ENCODE measurements at places on chromosomes 12 and 14. TPM values are rescaled to one million over a fixed set of nuclear protein-coding genes. Genes with fewer than 3 reads are reported as not detected.

Gene CABP1
- total RNA-seq = not detected

GRCh38 chr12:120470150-120470784 lies 719 bp upstream of the SRSF9 start:
- peak; percentile 30 for DNase-seq
- peak overlapping the region; percentile 81 for H3K4me3 ChIP-seq
- no peaks in the 10 kb centered on the region for H3K27me3 ChIP-seq

- H3K4me3 ChIP-seq = no peak overlapping the region
- H3K4me1 ChIP-seq = no peaks in the 10 kb centered on the region
- no peaks in the 10 kb centered on the region for H3K36me3 ChIP-seq
- no peaks in the 10 kb centered on the region for H3K27me3 ChIP-seq
- no peak overlapping the region for H3K27ac ChIP-seq
These were observed 200.3 kb upstream of the DIO3 start for GRCh38 chr14:101361044-101361443.

DNA sequence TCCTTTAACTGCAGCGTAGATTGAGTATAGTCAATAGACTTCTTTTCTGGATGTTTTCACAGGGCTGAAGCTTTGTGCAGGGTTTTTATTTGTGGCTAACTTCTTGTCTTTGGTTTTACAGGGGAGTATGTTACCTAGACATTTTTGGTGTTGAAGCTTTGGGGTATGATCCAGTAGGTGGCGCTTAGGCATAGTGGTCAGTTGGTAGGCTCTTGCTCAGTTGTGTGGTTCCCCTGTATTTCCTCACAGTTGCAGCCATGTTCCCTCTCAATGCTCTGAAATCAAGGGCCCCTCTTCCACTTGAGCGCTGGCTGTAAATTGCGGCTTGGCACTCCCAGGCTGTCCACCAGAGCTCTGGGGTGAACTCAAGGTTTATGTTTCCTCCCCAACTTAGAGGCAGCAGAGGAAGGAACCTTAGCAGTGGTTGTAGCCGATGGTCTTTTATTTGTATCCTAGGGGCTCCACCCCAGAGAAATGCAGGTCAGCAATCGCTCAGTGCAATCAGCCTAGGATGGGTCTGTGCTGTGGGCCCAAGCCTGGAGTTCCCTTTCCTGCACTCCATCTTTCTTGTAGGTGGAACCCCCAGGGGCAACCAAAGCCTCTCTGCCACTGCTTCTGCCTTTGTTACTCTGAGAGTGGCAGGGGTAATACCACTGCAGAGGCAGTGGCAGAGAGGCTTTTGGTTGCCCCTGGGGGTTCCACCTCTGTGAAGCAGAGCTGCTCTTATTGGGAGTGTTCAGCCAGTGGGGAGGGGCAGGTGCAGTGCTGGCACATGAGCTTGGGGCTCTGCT lies 55.1 kb downstream of the CMAS start:
- no peaks in the 10 kb centered on the region for H3K4me1 ChIP-seq
- peak; percentile 83 for DNase-seq
- no peak overlapping the region for H3K27ac ChIP-seq

DNA sequence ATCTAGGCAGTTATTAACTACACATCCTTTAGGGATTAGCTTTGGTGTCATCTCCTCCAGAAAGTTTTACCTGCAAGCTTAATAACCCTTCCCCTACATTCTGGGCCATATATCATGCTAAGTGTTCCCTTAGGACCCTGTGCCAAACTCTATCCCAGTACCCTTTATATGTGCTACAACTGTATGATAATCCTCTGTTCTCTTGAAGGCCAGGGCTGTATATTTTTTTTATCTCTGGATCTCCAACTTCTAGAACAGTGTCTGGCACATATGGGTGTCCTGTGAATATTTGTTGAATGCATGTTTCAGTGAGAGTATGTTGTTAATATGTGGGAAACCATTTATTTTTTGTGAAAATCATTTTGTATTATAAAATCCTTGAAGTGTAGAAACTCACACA lies 106.7 kb downstream of the PPM1A start:
- H3K27ac ChIP-seq = no peak overlapping the region
- H3K4me3 ChIP-seq = no peak overlapping the region

- H3K36me3 ChIP-seq = peaks cover 39% of the 10 kb centered on the region
- H3K4me3 ChIP-seq = no peak overlapping the region
- peaks cover 16% of the 10 kb centered on the region for H3K4me1 ChIP-seq
- H3K27me3 ChIP-seq = no peaks in the 10 kb centered on the region
- peak overlapping the region; percentile 65 for H3K27ac ChIP-seq
- no peak for DNase-seq
These were observed 39.0 kb downstream of the NID2 start for GRCh38 chr14:52029881-52030280.

GRCh38 chr14:70468731-70469130 lies 16.8 kb downstream of the ADAM21 start:
- DNase-seq = no peak
- no peaks in the 10 kb centered on the region for H3K4me1 ChIP-seq
- no peak overlapping the region for H3K27ac ChIP-seq
- H3K36me3 ChIP-seq = no peaks in the 10 kb centered on the region
- no peaks in the 10 kb centered on the region for H3K27me3 ChIP-seq

DNA sequence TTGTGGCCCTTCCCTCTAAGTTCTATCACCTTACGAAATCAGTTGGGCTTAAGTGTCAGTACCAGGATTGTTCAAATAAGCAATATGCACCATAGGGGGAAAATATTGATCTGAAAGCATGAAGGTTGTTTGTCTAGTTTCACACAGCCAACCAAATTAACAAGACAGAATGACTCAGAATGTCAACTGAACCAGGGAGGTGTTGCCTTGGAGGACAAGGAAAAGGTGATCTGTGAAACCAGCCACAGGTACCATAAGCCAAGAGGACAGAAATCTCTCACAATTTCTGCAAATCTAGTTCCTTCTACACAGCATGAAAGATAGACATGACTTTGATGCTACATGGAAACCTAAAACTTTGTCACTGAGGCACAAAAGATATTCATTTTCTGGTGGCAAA lies 297.9 kb downstream of the BCL11B start:
- no peak for DNase-seq
- no peaks in the 10 kb centered on the region for H3K36me3 ChIP-seq
- H3K4me1 ChIP-seq = no peaks in the 10 kb centered on the region
- no peaks in the 10 kb centered on the region for H3K27me3 ChIP-seq
- H3K27ac ChIP-seq = no peak overlapping the region

All from cardiac muscle cell (in vitro differentiated cells and primary cell).